ENCODE measurements at places on chromosomes 3 and 15.

- no peak for DNase-seq
Observed at GRCh38 chr3:51163051-51163450, 222.0 kb upstream of the MANF start.

GRCh38 chr3:65706776-65707568 is 331.7 kb downstream of the MAGI1 start:
- peak; percentile 61 for DNase-seq

- no peak for DNase-seq
Observed at GRCh38 chr3:116849261-116849688, 139.7 kb downstream of the TUSC7 start.

DNA sequence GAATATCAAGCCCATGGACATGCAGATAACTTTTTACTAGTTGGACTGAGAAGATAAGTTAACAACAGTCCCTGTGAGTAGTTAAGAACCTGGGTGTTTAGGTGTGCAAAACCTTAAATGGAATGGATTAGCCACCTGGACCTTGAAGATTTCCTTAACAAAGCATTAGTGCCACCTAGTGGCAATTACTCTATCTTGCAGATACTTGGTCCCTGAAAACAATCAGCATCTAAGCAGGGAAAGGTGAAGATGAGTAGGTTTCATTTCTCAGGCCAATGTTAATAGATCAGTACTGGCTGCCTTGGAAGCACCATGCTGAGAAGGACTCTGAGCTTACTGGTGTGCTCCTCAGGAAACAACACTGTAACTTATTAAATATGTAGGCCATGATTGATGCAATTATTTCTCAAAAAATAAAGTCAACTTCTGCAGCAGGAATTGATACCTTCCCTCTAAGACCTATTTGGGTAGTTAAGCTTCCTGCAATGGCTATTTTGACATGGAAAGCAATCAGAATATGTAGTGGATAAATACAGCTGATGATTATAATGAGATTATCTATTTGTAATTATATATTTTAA is 329.4 kb downstream of the TBC1D5 start:
- peak; percentile 56 for DNase-seq

GRCh38 chr3:16366581-16366980 is 101.6 kb downstream of the OXNAD1 start:
- DNase-seq = no peak

- no peak for DNase-seq
Observed at GRCh38 chr15:99142562-99142961, 37.7 kb downstream of the SYNM start.

GRCh38 chr15:48577469-48577868 is 68.0 kb downstream of the FBN1 start:
- DNase-seq = no peak

GRCh38 chr3:25690768-25691533 is 26.2 kb upstream of the TOP2B start:
- no peak for DNase-seq

DNA sequence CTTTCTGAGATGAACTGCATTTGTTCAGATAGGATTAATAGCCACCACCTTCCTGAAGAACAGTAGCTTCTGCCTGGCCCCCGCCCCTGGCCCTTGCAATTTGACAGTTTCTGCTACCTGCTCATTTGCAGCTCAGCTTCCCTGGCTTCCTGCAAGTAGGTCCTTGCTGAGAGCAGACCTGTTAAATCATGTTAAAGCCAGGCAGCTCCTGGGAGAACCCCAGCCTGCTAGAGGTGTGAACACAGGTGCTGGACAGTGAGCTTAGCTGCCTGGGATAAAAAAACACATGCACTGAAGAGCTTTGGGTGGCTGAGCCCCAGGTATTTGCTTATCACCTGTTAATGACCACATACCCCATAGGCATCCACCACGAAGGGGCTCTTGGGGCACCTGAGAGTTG is 143.4 kb downstream of the PTPRG start:
- no peak for DNase-seq

DNA sequence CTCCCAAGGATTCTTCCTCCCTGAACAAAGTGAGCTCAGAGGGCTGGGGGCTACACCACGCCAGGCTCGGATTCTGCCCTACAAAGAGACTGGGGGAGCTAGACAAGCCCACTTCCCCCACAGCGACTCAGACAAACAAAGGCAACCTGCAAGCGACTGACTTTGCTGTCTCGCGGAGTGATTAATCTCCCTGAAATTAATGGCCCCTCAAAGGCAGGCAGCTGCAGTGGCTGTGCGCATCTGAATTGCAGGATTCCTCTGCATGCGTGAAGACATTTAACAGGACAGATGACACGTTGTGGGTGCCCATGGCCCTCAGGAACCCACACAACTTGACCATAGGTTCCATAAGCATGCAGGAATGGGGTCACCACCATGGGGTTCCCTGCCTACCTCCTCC is 18.4 kb downstream of the CTXND1 start:
- no peak for DNase-seq

GRCh38 chr15:39574427-39574826 is 6.5 kb upstream of the THBS1 start:
- DNase-seq = peak; percentile 45

- peak; percentile 95 for DNase-seq
Observed at GRCh38 chr3:171348121-171348520, 112.1 kb downstream of the TNIK start.

- no peak for DNase-seq
Observed at GRCh38 chr15:49286649-49287404, 116.8 kb downstream of the GALK2 start.

- no peak for DNase-seq
Observed at GRCh38 chr3:111675846-111676210, 80.7 kb upstream of the ZBED2 start.

- DNase-seq = no peak
Observed at GRCh38 chr3:3240986-3241385, 61.5 kb upstream of the CRBN start.

DNA sequence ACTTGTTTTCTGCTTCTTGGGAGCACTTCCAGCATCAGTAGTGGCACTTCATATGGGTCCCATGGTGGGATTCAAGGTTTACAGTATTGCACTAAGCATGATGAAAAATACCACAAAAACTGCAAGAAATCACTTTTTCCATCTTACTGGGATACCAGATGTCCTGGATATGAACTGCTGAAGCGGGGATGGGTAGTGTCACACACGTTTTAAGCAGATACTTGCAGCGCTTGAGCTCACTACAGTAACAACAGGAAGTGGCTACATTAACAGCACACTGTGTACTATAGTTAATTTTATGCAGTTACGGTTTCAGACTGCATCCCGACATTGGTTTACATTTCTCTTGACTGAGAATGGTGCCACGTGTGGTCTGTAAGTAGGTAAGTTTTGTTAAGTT is 3.5 kb upstream of the ISG20 start:
- DNase-seq = no peak

GRCh38 chr15:42549741-42550392 is 1.2 kb downstream of the HAUS2 start:
- no peak for DNase-seq

DNA sequence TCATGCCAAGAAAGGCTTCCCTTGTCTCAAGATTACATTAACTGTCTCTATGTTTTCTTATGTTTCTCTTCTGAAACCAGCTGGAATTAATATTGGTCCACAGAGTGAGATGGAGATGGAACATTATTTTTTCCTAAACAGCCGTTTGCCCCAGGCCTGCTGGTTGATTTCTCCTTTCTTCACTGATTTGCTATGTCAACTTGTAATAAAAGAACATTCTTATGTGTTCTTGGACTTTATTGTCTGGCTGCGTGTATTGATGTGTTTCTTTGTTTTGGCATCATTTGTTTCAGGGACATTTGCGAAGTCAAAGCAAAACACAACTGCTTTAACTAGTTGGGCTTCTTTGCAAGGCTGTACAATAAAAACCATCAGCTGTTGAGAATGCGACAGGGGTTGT is 168.5 kb downstream of the FAM43A start:
- no peak for DNase-seq

GRCh38 chr3:130677343-130677742 is 69.3 kb downstream of the PIK3R4 start:
- DNase-seq = no peak

- DNase-seq = no peak
Observed at GRCh38 chr3:134132961-134133360, 103.2 kb upstream of the SLCO2A1 start.

DNA sequence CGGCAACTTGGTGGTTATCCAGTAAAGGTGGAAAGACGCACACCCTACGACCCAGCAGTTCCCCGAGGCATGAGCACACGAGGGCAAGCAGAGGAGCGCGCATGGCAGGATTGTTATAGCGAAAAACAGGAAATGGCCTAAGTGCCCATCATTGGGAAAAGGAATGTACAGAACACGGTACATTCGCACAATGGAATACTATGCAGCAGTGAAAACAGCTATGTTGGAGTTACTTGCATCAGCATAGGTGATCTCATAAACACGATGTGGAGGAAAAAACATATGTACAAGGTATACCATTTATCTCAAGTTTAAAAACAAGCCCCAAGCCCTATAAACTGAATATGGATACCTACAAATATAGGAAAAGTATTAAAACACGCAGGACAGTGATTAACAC is 6.7 kb upstream of the LINGO1 start:
- no peak for DNase-seq

GRCh38 chr3:185586686-185587039 is 568 bp downstream of the SENP2 start:
- no peak for DNase-seq

DNA sequence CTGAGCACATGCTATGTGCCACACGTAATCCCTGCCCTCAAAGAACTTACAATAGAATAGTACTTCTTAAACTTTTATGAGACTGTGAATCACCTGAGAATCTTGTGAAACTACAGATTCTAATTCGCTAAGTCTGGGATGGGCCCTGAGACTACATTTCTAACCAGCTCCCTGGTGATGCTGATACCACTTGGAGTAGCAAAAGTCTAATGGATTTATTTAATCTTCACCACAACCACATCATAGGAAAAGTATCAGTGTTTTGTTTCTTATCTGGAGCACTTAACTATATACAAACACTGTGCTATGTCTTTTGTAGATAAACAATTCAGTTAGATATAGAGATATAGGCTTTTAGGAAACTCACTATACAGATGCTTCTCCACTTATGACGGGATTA is 23.8 kb upstream of the TCF12 start:
- DNase-seq = no peak

DNA sequence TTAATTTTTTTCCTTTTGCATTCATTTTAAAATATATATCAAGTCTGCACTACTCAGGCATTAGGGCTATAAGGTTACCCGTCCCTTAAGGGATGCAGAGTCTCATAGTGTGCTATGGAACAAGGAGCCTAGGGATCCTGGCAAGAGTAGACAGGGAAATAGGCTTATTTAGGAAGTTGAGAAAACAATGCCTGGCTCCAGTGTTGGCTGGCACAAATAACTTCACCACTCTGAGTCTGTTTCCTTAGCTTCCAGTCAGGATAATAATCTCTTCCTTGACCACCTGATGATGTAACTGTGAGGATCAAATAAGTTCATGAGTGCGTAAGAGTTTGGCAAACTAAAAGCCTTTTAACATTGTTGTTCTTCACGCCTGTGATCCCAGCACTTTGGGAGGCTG is 540.8 kb upstream of the IL12A start:
- DNase-seq = no peak

DNA sequence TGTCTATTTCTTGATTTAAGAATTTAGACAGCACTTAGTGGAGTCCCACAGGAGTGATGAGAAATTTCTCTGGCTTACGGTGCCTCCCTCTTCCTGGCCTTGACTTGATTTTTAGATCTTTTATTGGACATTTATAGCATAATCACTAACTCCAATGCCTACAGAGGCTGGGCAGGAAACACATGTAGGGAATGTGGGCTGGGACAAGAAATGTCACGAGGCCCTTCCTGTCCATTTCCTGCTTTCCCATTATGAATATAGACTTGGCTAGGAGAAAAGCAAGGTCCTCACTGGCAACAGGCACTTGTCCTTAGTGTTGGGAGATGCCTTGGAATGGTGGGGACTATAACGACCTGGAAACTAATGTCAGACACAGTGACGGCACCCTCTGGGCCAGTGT is 100.3 kb downstream of the MYLK start:
- DNase-seq = no peak

GRCh38 chr3:45776611-45777010 is 19.7 kb downstream of the SLC6A20 start:
- no peak for DNase-seq

Data from fibroblast of upper back skin (primary cell).